ENCODE measurements at places on chromosomes 6 and 20.

DNA sequence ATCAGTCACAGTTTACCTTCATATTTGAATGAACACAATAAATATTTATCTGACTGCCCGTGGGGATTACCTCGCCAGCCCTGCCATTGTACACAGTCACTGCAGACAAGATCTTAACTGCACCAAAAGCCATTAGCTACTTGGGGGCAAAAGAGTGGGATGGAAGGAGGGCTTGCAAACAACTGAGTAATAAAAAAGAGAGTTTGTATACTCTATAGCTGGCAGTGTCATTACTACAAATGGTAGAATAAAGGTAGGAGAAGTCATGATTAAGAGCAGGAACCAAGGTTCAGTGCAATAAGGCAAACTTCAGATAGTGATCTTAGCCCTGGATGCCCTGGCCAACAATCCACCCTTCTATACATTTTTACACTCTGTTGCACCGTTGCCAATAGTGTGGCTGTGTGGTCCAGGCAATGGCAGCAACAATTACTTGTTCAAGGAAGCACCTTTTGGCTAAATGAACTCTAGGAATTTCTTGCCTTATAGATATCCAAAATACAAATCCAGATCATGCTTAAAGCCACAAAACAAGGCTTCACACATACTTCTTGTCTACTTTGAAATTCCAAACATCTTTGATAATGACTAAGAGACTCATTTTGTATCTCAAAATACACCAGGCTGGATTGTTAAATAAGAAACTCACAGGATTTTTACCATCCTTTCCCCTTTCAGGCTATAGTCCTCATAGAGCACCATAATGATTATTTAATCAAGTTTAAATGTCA, 955.4 kb upstream of the ADGRB3 start:
- no peak for DNase-seq

GRCh38 chr6:131937703-131938631, 13.2 kb downstream of the CCN2 start:
- DNase-seq, result no peak

- no peak for DNase-seq
These were observed 12.0 kb downstream of the ZSCAN31 start for GRCh38 chr6:28323813-28324424.

DNA sequence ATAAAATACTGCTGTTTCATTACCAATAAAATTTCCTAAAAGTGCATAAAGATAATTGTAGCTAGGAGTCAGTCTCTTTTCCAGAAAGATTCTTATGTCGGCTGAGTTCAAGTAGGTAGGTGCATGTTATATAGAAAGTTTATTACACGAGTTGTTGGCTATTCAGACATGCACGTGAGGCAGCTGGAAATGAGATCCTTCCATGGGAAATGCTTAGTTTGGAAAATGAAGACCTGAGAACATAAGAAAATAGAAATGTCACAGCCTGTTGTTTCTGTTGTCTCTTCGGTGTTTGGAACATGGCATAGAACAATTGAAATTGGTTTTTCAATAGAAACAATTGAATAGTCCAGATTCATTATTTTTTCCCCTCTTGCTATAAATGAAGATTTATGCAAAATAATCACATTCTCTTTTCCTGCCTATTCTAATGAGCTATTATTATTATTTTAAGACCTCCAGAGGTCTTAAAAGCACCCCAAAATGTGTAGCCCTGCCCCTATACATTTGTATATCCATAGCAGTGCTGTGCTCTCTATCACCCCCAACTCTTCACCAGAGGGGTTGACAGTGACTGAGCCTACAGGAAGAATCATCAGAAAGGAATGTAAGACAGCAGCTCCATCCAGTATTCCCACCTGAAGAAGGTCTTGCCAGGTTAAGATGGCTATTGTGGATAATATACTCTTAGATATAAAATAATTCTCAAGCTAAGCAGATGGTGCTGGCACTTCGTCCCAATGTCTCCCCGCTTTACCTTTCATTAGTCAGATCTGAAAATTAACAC, 82.2 kb downstream of the ZDHHC14 start:
- no peak for DNase-seq

DNA sequence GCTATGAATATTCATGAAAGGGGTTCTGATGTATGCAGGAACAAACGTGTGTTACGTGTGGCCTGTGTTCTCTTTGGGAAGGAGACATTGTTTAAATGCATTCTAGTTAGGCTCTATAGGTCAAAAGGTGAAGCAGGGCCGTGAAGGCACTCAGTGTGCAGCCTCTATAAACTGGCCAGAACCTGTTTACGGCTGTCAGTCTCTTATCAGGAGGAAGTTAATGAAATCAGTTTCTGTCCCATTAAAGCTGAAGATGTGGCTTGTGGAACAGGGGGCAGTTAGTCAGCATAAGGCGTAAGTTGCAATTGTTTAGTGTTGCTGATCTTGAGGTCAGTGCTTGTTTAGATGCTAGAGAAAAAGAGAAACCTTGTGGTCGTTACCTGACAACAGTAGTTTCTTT, 111.5 kb upstream of the KCNG1 start:
- DNase-seq, result no peak

- DNase-seq, result no peak
These were observed 60.8 kb upstream of the EPB41L1 start for GRCh38 chr20:36093804-36094145.

GRCh38 chr6:154969796-154970195, 25.3 kb upstream of the TIAM2 start:
- DNase-seq, result no peak

- no peak for DNase-seq
These were observed 356.9 kb downstream of the KIF16B start for GRCh38 chr20:16216227-16216913.

DNA sequence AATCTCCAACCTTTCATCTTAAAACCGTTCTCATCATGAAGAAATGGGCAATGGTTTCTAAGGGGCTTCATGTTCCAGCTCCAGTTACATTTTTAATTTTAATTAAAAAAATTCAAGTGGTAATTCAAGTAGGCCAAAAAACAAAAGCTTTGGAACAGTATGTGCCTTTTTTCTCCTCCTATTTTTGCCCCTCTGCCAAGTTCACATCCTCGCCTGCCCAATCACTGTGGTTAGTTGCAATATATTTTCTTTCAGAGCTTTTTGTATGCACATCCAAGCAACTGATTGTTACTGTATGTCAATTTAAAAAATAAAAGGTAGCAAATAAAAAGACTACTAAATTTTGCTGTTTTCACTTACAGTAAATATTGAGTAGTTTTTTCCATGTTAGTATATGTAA, 99.8 kb upstream of the B3GAT2 start:
- DNase-seq, result no peak

- DNase-seq, result no peak
These were observed 663.6 kb upstream of the CHD6 start for GRCh38 chr20:42281801-42282200.

DNA sequence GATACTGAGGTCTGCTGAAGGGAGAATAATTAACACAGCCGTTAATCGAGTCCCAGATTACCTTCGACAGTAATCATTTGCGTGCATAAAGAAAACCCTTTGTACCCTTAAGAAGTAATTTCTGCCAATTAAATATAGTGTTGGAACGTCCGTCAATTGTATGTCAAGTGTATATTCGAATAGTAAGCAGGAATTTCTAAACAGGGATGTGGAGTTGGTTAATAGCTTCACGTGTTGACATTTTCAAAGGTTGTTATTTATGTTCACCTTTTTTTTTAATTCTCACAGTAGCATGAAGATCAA, 798 bp upstream of the SNAP91 start:
- no peak for DNase-seq

DNA sequence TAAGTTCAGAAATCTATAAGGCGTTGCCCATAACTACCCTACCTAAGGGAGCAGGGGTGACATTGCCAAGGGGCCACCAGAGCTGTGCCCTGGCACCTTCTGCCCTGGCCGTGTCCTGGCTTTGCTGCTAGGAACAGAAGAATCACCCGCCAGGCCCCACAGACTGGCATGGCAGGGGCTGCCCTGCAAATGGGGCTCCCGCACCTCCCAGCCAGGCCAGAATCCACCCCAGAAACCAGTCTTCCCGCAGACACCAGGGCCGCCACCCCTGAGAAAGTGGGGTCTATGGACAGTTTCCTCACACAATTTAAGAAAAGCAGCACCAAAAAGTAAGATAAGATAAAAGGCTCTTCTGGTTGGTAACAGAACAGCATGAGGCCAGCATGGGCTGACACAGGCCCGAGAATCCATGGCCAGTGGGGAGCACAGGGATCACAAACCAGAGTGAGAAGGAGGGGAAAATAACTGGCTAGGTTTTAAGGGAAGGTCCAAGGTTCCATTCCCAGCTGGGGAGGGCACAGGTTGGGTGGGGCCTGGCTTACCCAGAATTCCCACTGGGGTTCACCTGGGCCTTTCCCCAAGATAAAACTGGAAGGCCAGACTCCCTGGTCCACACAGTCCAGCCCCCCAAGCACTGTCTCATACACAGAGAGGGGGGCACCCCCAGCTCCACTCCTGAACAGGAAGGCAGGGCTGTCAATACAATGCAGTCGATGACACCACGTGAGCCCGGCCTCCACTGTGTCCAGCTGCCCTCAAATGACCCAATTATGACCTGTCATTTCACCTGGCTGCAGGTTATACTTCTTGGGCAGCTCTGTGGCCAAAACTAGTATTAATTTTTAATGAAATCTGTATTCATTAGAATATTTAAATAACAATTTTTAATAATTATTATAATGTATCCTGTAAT, 59.4 kb downstream of the PYGB start:
- DNase-seq, result no peak

- no peak for DNase-seq
These were observed 31.9 kb downstream of the WDR27 start for GRCh38 chr6:169669889-169670288.

DNA sequence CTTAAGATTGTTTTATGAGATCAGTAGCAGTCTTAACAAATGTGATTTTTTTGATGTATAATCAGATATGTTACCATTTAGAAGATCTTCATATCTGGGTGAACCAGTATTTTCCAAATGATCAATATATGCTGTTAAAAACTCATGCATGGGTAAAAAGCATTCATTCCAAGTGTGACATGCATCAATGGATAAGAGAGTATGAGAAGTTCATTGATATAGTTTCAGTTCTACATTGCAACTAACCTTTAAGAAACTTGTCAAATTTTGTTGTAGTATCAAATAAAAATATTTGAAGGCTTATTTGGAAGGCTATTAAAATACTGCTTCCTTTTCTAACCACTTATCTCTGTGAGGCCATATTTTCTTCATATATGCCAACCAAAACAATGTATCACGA, 117.7 kb downstream of the FIG4 start:
- no peak for DNase-seq

DNA sequence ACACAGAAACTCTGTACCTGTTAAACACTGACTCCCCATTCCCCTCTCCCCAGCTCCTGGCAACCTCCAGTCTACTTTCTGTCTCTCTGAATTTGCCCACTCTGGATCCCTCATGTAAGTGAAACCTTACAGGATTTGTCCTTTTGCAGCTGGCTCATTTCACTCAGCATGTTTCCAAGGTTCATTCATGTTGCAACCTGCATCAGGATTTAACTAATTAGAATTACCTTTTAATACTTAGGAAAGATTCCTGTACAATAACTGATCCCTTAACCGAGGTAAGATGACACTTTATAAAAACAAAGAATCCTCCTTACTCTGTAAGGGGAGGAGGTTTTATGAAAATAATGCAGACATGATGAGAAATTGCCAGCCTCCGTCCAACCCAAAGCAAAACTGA, 113.1 kb upstream of the MTHFD1L start:
- DNase-seq, result no peak

- no peak for DNase-seq
These were observed 166.6 kb downstream of the SASH1 start for GRCh38 chr6:148509119-148509799.

DNA sequence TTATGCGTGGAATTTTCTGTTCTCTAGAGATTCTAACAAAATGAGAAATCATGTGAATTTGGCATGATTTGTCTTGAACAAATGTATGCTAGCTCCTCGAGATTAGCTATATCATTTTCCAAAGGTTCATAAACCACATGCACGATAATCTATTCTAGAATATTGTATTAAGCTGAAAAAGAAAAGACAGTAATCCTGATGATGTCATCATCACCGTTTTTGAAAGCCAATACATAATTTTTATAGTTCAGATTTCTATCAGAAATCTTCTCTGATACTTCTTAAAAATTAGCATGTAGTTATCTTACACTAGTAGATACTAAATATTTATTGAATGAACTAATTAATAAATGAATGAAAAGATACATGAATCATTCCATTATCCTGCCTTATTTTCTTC, 111.2 kb downstream of the HAO1 start:
- DNase-seq, result no peak

GRCh38 chr6:115634887-115635286, 425.8 kb downstream of the FRK start:
- DNase-seq, result no peak

DNA sequence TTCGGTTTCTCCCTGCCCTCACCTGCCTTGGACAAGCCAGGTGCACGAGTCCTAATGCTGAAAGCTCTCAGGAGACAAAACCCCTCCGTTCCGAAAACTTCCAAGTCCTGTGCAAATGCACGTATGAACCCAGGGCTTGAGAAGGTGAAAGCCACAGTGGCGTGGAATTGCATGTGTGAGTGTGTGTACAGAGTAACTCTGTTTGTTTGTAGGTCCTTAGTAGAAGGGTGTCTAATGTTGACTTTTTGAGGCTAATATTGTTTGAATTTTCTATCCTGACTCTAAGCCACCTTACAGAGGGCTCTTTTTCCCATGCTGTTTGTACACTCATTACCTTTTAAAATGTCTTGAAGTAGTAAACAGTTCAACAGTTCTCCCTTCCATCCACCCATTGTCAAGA, 129.1 kb downstream of the FOXA2 start:
- no peak for DNase-seq

GRCh38 chr6:35471836-35472345, 3.7 kb downstream of the RPL10A start:
- no peak for DNase-seq

GRCh38 chr6:20202699-20203302, 9.5 kb downstream of the MBOAT1 start:
- no peak for DNase-seq

GRCh38 chr6:29653452-29654038, 3.3 kb upstream of the MOG start:
- DNase-seq, result no peak

- DNase-seq, result no peak
These were observed 3.9 kb upstream of the TMEM244 start for GRCh38 chr6:129865013-129865412.

DNA sequence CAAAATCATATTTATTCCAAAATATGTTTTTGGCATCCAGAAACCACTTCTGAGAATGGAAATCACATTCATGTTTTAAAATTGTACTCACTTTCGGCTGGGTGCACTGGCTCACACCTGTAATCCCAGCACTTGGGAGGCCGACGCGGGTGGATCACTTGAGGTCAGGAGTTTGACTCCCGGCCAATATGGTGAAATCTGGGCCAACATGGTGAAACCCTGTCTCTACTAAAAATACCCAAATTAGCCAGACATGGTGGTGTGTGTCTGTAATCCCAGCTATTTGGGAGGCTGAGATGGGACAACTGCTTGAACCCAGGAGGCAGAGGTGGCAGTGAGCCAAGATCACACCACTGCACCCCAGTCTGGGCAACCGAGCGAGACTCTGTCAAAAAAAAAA, 580.7 kb downstream of the MAFB start:
- DNase-seq, result no peak
